ENCODE measurements at places on chromosomes 3 and 15. TPM values are rescaled to one million over a fixed set of nuclear protein-coding genes. Genes with fewer than 3 reads are reported as not detected.

DNA sequence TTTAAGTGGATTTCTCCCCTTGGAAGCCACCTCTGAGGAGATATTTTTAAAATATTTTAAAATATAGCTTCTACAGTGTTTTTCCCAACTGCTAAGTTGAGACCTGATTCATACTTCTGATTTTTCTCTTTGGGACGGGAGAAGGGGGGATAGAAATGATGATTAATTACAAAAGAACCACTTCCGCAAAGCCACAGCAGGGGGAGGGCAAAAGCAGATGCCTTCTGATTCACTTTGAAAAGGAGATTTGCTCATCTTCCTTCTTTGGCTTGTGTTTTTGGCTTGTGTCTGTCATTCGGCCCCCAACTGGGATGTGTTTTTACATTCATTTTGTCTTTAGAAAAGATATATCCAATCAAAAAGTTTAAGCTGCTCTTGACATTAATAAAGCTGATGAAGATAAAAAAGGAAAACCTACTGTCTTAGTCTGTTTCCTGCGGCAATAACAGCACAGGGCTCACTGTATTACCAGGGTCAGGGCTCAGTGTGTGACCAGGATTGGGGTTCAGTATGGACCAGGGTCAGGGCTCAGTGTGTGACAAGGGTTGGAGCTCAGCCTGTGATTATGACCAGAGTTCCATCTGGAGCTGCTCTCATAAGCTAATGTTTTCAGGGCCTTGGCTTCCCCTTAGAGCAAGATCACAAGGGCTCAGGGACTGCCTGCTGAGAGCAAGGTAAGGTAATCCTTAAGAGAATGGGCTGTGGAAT lies 223.2 kb downstream of the MTHFS start:
- DNase-seq: peak; percentile 9

DNA sequence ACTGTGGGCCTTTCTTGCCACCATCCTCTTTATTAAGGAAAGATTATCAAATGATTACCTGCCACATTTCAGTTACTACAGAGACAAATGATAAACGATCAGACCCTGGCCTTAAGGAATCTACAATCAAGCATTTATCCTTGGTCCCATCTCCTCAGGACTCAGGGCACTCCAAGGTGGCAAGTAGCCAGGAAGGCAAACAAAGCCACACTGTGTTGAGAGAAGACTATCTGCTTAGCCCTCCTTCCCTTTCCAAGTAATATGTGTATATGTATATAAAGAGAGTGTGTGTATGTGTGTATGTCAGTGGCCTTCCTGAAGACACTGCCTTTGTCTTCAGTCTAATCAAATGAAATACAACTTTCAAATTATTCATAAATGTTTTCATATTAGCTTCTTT lies 490.1 kb upstream of the ATP11B start:
- peak; percentile 36 for DNase-seq

The FETUB gene
- 0.63 TPM for polyA plus RNA-seq

DNA sequence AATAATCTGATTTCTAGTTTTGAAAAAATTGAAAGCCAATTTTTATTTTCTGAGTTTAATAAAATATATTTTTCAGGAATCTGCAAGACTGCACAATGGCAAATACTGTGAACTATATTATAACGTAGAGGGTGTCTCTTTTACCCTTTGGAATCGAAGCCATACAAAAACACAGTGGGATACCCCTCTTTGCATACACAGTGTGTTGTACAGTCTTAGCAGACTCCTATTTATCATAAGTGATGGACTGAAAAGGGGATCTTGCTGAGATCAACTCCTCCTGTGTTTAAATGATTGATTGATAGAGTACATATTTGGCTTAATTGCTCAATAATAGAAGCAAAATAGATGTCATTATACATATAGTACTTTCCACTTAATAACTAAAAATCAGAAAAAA lies 981.2 kb downstream of the NSUN3 start:
- DNase-seq: no peak

The AADACL2 gene
- polyA plus RNA-seq: not detected

- DNase-seq: no peak
Observed at GRCh38 chr15:72493220-72493619, 19.1 kb downstream of the ARIH1 start.

- DNase-seq: no peak
Observed at GRCh38 chr3:191383124-191383523, 52.8 kb upstream of the UTS2B start.

DNA sequence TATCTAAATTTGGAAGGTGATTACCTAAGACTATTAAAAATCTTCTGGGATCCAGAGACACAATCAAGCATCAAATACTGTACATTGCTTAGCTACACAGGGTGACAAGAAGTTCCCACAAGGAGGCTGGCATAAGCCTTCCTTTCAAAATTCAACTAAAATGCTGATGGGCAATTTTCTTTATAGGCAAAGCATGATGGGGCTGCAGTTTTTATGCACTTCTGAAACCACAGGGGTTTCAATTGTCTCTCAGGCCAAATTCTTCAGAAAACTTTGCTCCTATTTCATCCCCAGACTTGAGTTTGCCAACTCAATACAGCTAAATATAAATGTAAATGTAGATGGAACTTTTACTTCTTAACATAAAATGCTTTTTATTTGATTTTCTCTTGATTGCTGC lies 241.6 kb downstream of the ZPLD1 start:
- no peak for DNase-seq

The ADAMTS9 gene
- 6.7 TPM for polyA plus RNA-seq

- DNase-seq: no peak
Observed at GRCh38 chr15:74866090-74866489, 7.1 kb downstream of the SCAMP2 start.

Measured in stomach (tissue), 19 donors.